ENCODE measurements at places on chromosomes 4 and X.

GRCh38 chr4:76987153-76987591, 37.6 kb downstream of the SEPTIN11 start:
- no peak for DNase-seq

GRCh38 chrX:70196961-70197720, 19.9 kb downstream of the DGAT2L6 start:
- DNase-seq = no peak

DNA sequence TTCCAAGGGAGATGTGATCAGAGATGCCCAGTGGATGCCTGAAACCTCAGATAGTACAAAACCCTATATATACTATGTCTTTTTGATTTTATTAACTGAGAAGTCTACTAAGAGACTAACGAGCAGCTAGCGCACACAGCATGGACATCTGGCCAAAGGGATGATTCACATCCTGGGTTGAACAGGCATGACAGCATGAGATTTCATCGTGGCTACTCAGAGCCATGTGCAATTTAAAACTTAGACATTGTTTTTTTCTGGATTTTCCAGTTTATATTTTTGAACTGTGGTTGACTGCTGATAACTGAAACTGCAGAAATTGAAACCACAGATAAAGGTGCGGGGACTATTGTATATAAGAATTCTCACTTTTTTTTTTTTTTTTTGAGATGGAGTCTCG, 2252.9 kb upstream of the AGA start:
- peak; percentile 52 for DNase-seq

GRCh38 chr4:4862665-4863482, 3.4 kb downstream of the MSX1 start:
- no peak for DNase-seq

DNA sequence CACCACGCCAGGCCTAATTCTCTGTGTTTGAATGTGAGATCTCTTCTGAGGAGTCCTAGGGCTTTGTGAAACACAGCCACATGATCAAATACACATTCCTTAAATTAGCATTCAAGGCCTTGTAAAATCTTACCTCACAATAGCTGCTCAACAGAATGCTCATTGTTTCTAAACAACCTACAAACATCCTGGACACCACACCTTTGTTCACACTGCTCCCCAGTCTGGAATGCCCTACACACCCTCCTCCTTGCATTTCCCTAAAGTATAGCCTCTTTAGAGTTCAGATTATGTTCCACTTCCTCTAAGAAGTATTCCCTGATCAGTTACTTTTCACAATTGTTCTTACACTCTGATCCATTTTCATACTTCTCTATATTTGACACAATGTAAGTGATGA, 110.6 kb downstream of the AGTR2 start:
- DNase-seq = no peak

DNA sequence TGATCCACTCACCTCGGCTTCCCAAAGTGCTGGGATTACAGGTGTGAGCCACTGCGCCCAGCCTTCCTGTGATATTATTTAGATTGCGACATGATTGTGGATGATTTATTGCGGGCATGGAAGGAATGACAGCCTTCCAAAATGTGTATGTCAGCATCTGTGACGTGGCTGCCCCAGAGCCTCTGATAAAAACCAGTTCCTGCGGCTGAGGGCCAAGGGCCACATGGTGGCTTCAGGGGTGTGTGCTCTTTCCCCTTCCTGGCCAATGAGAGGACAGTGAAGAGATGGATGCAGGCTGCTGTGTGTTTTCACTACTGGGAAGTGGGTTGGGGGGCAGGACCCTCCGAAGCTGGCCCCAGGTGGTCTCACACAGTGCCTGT, 57.4 kb upstream of the HGFAC start:
- DNase-seq = no peak

- DNase-seq = no peak
These were observed 235.1 kb downstream of the PPARGC1A start for GRCh38 chr4:23654791-23655190.

DNA sequence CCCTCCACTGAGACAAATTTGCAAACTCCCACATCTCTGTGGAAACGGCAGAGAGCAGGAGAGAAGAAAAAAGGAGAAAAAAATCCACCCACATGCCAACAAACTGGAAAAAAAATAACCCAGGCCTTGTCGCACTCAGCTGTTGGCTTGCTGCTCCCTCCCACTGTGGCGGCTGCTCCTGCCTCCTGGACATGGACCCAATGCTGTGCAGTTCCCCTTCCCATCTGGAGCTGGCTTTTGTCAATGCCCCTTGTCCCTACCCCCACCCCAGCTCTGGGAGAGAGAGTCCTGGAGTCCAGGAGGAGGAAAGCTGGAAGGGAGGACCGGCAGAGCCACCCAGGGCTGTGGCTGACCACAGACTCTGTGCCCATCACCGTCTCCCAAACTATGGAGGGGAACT, 50.8 kb upstream of the IQSEC2 start:
- no peak for DNase-seq

DNA sequence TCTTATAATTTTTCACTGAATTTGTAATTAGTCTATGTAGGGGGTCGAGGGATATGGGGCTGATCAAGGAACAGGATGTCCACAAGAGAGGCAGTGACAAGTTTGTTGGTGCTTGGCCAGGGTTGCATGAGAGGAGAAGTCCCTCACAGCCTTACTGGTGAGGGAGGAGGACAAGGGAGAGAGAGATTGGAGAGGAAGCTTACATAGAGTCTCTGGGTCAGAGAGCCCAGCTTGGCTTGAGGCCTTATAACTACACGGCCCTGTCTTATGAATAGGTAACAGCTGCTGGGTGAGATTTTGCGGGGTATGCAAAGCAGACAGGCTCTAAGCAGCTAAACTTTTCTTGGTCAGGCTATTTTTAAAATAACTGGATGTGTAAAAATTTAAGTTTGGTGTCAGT, 37.9 kb upstream of the OTUD4 start:
- no peak for DNase-seq

GRCh38 chr4:64940698-64941097, 531.4 kb upstream of the TECRL start:
- peak; percentile 51 for DNase-seq

- DNase-seq = no peak
These were observed 49.7 kb downstream of the GRXCR1 start for GRCh38 chr4:42942216-42942615.

DNA sequence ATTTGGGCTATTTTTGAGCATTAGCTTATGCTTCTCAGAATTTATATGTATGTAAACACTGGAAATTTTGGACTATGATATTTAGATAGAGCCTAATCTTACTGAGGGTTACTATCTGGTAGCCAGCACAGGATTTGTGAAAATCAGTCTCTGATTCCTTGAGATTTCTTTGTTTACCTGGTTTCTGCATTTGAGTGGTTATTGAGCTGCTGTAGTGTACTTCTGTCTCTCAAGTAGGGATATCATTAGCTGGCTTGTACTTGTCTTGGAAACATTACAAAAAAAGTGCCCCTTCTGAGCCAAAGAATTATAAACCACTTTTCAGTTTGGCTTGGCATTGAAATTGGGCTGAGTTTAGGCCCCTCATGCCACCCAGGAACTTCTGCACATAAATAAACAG, 49.7 kb downstream of the TLL1 start:
- DNase-seq = no peak

DNA sequence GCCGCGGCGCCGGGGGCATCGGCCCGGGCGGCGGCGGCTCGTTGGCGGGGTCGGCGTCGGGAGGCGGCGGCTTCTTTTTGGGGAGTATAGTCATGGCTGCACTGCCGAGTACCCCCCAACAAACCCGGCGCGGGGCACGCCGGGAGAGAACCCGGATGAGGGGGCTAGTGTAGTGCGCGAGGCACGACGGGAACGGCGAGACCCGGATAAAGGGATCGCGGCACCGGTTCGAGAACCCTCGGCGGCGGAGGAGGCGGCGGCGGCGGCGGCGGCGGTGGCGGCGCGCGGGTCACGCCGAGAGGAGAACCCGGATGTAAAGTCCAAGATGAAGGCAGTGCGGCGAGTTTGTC, at the start of gene OTUD5:
Gene OTUD5 (minus strand): TSS at position 131 of the 350 bp plus-strand sequence. CDS start 37 bp downstream, at position 94.
- DNase-seq = no peak

GRCh38 chr4:27270435-27270834, 409.8 kb downstream of the STIM2 start:
- DNase-seq = no peak

DNA sequence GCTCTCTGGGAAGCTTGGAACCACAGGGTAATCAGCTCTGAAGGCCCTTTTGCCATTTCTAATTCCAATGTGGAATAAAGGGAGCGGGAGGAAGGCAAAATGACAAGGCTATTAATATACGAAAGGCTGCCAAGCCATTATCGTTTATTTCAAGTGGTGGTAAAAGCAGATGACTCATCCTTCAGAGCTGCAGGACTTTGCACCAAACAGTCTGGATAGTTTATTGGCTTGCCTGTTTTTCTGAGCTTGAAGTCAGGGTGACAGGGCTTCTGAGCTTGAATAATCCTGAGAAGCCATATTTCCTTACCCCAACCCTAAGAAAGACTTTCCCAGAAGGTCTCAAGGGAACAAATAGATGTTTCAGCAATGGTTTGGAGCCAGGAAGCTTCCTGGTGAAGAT, 7.7 kb upstream of the GABRE start:
- peak; percentile 35 for DNase-seq

GRCh38 chr4:159425737-159426305, 322.9 kb downstream of the RAPGEF2 start:
- no peak for DNase-seq

GRCh38 chr4:169987327-169988228, 38.6 kb downstream of the MFAP3L start:
- no peak for DNase-seq

- DNase-seq = no peak
These were observed 27.4 kb upstream of the HPGD start for GRCh38 chr4:174549721-174550120.

DNA sequence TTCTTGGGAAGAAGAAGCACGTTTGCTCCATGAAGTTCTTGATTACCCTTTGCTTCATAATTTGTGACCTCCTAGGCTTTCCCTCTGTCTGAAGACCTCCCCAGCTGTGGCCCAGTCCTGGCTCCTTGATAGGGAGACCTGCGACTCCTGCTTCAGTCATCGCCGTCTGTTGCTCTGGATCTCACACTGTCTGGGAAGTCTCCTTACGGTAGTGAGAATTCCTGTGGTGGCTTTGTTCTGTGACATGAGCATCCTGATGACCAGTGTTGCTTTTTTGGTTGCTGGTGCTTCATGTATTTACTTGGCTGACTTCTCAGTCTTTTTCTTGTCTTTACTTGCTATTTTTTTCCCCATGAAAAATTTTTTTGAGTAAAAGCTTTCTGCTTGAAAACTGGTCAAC, 44.2 kb downstream of the JADE1 start:
- no peak for DNase-seq

- peak; percentile 50 for DNase-seq
These were observed 106.8 kb downstream of the UCHL1 start for GRCh38 chr4:41363384-41363981.

DNA sequence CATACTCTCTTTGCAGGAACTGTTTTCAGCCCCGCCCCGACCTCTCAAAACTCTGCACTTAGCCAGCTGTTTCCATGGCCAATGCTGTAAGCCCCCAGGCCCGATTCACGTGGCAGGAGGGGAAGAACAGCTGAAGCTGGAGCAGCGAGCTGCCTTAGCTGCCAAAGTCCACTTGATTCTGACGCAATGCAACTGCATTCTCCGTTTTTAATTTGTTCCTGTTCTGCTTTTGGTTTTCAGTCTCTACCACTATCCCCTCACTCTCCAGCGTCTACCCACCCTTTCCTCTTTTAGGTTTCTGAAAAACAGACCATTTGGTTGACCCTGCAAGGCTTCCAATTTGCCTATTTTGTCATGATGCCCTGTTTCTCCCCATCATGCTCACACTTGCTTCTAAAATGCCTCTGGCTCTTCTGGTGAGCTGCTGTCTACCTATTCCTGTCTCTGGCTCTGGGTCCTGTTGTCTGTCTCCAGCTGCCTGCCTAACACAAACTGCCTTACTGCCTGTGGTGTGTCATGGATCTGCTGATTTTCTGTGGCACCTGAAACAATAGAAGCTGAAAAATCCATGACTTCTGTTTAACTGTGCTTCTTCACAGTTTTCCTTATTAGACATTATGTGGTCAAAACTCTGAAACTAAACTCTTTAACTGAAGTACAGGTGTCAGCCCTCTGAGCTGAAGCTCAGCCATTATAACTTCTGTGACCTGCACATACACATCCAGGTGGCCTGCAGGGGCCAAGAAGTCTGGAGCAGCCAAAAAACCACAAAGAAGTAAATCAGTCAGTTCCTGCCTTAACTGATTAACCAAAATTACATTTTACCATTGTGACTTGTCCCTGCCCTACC, 160.5 kb upstream of the AGTR2 start:
- DNase-seq = no peak

DNA sequence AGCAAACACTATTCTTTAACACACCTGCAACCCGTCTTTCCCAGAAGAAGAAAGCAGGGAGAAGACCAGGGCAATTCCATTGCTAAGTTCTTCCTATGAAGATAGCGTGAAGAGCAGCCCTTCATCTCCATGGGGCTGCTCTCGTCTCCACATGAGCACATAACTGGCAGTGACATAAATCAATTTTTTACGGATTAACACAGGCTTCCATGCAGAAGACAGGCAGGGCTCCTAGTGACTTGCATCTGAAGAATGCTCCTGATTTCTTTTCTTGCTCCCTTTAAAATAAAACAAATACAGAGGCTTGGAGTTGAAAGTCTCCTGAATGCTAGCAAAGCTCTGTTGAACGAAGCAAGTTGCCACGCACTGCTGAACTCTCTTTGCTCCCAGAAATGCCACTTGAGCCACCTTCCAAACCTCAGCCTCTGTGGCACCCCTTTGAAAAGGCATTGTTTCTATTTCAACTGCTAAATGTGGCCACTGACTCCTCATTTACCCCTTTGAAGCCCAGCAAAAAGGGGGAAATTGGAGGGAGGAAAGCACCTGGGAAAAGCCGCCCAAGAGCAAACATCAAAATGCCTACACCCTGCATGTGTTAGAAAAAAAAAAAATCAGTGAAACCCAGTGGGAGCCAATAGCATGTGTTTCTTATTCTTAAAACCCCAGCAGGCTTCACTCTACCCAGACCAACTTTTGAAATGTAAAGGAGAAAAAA, 383.7 kb downstream of the IDS start:
- no peak for DNase-seq

- DNase-seq = no peak
These were observed 5.2 kb upstream of the RADX start for GRCh38 chrX:106606571-106606970.

DNA sequence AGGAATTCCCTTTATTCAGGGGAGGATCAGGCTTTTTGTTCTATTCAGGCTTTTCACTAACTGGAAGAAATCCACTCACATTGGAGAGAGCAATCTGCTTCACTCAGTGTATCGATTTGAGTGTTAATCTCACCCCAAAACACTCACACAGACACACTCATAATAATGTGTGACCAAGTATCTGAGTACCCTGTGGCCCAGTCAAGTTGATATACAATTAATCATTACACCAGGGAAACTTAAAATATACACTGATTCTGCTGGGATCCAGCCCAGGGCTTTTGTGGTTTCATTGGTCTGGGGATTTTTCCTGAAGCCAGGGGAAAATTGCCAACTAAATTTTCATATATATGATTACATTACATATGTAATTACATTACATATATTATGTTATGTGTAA, 44.0 kb upstream of the GATB start:
- no peak for DNase-seq

GRCh38 chrX:66013194-66013816, 26.6 kb downstream of the VSIG4 start:
- DNase-seq = no peak

DNA sequence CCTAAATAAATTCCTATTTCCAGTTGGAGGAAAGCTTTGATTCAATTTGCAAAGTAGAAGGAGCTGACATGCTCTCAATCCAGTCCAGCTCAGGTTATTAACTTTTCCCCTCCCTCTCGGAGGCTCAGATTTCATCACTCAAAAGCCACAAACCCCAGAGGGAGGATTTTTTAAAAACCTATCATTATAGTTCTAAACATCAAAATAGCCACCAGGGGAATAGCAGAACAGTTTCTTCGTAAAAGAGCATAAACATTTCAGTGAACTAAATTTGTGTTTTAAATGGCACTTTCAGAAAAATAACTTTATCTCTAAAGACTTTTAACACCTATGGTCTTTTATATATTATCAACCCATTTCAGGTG, 8.8 kb downstream of the GPRIN3 start:
- no peak for DNase-seq

Measured in kidney epithelial cell (primary cell).